ENCODE measurements at places on chromosomes 1 and 21.

GRCh38 chr1:231743966-231744365 lies 117.4 kb downstream of the DISC1 start:
- no peak for ATAC-seq

DNA sequence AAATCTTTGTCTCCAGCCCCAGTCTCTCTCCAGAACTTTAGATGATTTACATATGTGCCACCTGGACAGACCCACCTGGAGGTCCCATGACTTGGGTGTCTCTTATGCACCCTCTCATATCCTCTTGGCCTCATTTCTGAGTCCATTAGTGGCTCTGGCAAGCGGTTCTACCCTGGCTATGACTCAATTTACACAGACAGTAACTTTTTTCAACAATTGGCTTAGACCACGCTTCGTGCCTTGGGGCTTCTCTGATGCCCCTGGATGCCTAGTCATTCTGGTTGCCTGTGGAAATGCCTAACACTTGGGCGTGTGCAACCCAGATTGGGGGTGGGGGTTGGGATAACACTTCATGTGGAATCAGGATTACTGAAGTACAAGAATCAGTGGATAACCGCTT lies 57.1 kb upstream of the GADD45A start:
- no peak for ATAC-seq

- ATAC-seq: no peak
Measured at GRCh38 chr1:200786788-200787187, 48.1 kb downstream of the CAMSAP2 start.

- ATAC-seq: no peak
Measured at GRCh38 chr1:47190509-47190855, 646 bp upstream of the PDZK1IP1 start.

DNA sequence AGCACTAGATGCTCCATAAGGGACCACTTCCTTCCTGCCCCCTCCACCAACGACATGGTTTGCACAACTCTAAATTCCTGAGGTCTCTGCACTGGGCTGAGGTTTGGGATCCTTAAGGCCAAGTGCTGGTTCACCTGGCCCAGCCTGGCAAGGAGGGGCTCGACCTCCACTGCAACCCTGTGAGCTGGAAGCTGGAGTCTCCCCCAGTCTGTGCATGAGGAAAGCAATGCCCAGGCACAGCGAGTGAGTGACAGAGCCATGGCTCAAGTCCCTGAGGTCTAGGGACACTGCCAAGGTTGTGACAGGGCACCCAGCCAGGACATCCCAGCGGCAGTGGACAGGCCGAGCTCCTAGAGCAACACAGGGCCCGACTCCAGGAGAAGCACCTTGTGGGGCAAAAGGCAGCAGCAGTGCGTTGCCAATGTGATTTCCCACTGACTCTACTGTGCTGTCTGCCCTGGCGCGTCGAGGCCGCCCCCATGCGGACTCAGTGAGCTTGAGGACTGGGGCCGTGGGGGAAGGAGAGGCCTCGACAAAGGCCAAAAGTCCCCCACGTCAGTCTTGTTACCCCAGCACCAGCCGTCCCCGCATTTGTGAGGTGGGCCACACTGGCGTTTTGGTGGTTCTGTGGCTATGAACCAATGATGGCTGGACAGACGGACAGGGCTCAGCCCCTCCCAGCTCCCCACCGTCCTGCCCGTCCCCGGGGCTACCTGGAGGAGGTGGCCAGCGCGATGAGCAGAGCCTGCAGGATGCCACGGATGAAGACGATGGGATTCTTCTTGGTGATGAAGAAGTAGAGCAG lies 30.0 kb downstream of the PODN start:
- ATAC-seq: no peak

DNA sequence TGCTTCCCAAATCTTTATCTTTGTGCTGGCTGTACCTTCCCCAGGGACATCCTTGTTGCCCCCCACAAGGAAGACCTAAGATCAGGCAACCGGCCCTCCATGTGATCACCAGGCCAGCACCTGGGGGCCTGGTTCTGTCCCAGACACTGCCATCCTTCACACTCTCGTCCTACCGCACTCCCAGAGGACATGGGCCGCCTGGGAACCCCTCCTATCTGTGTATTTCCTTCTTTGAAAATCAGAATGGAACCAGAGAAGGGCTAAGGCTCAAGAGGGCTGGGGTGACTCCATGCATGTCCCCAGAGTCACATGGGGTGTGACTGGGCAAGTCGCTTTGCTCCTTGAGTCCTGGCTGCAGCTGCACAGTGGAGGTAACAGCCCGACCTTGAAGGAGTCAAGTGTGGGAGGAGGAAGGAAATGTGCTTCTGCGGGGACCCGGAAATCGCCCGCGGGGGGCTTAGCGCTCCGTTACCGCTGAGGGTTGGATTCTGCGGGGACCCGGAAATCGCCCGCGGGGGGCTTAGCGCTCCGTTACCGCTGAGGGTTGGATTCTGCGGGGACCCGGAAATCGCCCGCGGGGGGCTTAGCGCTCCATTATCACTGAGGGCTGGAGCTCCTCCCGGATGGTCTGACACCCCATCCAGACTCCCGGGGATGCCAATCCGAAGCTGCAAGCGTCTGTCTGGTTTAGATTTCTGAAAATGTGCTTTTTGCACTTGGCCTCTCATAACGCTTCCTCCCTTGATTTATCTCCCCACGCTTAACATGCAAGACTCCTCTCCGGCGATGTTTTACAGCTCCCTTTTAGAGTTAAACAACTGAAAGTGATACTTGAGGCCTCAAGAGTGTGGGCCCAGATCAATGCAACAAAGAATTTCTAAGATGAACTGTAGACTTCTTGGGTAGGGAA lies 278.9 kb downstream of the NPHP4 start:
- no peak for ATAC-seq

DNA sequence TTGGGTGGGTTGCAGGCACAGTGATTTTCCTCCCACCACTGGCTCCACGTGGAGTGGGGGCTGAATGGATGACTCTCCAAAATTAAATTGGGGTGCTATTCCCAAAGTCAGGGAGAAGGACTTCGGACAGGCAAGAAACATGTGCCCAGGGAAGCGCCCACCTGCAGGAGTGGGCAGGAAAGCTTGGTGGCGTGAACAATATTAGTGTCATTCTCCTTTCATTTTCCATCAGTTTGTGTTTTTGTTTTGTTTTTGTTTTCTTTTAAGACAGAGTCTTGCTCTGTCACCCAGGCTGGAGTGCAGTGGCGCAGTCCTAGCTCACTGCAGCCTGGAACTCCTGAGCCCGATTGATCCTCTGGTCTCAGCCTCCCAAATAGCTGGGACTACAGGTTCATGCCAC lies 30.1 kb downstream of the TOMM20 start:
- ATAC-seq: no peak

DNA sequence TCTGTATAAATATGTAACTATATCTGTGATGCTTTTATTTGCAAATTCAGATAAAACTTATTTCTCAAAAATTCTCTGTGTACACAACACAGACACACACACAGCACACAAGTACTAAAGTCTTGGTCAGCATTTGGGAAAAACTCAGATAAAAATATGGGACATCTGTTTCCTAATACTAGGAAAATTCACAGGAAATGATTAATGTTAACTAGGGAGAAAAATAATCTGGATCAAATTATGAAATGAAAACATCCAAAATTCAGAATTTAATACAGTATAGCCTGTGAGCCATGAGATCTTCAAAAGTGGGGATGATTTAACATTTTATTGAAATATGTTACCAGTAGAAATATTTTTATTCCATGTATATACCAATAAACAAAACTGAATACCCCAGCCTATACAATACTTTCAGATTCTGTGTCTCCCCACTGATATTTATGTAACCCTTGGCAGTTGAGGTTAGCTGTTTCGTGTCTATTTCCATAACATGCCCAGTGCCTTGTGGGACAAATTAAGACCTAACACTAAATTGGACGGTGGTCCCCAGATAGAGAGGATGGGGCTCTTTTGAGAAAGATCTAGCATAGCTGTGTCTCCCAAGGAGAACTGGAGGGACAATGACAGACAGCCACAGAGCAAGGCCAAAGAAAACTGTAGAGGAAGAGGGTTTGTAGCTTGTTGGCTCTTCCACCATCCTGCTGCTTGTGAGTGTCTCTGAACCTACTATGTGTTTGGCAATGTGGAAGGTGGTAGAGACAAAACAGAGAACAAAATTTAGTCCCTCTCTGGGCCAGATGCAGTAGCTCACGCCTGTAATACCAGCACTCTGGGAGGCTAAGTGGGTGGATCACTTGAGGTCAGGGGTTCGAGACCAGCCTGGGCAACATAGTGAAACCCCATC lies 47.2 kb downstream of the GNG12 start:
- ATAC-seq: no peak

- no peak for ATAC-seq
Measured at GRCh38 chr1:227912866-227913265, 34.9 kb downstream of the WNT9A start.

- ATAC-seq: no peak
Measured at GRCh38 chr1:226862890-226863289, 7.5 kb upstream of the PSEN2 start.

- ATAC-seq: no peak
Measured at GRCh38 chr1:18820791-18821641, 38.4 kb downstream of the TAS1R2 start.

- peak; percentile 17 for ATAC-seq
Measured at GRCh38 chr1:94542088-94542870, 720 bp upstream of the F3 start.

- no peak for ATAC-seq
Measured at GRCh38 chr1:211932231-211932932, 101.8 kb upstream of the LPGAT1 start.

DNA sequence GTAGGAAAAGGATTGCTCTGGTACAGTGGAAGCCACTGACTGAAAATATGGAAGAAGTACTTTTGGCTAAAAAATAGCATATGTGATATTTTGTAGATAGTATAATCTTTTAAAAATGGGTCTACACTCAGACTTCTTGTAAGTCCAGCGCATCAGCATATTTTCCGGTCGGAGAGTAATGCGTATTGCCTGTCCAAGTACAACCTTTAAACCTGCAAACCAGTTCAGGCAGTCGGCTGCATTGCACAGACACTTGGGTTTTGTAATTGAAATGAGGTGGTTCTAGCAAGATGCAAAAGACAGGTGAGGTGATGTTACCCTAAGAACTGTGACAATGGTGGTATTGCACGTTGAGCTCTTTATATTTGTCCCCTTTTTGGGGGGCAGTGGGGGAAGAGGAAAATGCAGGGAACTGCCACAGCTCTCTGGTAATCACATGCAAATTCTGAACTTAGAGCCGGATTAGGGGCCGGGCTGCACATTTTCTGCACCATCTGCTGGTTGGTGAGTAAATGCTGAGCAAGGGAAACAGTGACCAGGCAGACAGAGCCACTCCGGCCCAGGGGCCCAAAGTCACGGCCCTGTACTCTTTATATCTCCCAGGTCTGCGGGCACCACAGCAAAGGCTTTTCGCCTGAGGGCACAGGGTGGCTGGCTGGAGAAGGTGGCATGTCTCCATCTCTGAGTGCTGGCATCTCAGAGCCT lies 2.3 kb downstream of the GPR137B start:
- ATAC-seq: no peak

DNA sequence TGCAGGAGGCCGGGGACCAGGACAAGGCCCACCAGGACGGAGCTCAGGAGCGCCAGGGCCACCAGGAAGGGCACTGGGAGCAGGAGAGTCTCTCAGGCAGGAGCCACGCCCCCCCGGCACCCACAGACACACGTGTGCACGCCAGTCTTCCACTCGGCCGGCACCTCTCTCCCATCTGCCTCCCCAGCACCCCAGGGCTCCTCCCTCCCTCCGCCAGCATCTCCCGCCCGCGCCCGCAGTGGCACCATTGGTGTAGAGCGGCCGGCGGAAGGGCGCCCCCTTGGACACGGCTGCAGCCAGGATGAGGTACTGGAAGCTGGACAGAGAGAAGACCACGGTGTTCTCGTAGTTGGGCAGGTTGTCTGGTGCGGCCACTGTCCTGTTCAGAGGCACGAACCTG lies 6.1 kb upstream of the MFAP2 start:
- peak; percentile 43 for ATAC-seq

DNA sequence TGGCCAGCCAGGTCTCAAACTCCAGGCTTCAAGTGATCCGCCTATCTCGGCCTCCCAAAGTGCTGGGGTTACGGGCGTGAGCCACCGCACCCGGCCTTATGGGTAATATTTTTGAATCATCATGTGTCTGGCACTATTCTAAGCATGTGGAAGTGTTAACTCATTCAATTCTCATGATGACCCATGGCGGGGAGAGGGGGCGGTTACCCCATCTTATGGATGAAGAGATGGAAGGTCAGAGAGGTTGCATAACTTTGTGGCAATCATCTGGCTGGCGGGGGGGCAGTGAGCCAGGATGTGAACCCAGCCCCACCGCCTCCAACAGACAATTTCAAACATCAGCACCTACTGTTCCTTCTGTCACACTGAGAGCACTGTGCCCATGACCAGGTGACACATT lies 11.5 kb upstream of the TAS1R2 start:
- no peak for ATAC-seq

GRCh38 chr1:153505576-153505975 lies 30.2 kb downstream of the S100A6 start:
- ATAC-seq: no peak

DNA sequence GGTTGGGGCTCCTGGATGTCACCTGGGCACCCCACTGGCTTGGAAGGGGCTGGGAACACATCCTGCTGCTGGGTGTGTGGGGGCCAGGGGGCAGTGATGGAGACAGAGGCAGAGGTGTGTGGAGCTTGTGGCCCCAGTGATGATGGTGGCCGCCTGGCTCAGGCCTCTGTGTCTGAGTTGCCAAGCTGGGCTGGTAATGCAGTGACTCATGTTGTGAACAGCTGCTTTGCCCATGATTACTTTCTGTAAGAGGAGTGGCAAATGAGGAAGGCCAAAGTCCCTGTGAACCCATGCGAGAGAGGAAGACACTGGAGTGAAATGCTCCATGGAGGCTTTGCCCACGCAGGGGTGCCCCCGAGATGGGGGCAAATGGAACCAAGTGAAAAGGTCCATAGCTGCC lies 86.8 kb downstream of the KCNJ6 start:
- ATAC-seq: peak; percentile 4

GRCh38 chr1:185562461-185563359 lies 171.5 kb upstream of the HMCN1 start:
- no peak for ATAC-seq

DNA sequence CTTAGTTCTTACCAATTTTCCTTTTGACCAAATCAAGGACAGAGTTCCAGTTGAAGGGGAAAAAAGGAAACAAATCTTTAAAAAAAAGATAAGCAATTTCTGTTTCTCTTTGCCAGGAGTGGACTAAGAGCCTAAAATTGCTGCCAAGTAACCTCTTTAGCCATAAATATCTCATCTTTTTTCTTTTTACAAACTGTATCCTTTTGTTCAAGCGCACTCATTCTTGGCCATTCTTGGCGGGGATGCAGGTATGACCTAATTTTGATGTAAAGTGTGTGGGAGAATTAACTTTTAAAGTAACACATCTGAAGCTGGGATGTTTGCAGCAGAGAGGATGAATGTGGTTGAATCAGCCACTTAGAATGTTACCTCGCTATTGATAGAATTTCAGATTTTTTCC lies 13.4 kb upstream of the KIF1B start:
- no peak for ATAC-seq

DNA sequence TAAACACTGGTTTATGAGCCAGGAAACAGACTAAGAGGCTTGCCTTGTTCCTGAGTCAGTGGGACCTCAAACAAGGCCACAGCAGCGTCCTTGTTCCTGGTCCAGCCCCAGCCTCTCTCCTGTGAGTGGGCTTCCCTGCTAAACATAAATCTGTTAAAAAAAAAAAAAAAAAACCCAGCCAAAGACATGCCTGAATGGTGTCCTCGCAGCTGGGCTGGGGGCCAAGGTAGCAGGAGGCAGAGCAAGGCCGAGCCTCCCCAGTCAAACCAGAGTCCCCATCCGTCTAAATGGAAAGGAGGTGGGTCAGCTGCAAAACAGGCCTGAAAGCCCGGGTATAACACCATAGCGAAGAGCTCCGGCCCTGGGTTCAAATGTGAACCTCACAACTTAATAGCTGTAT lies 18.1 kb upstream of the IFFO2 start:
- ATAC-seq: no peak

GRCh38 chr1:62349470-62350233 lies 30.4 kb upstream of the KANK4 start:
- ATAC-seq: no peak
